ENCODE measurements at places on chromosomes 1 and 21.

- DNase-seq, result no peak
These were observed 36.1 kb upstream of the GOLT1A start for GRCh38 chr1:204249736-204250427.

- no peak for DNase-seq
These were observed 44.8 kb upstream of the SPOCD1 start for GRCh38 chr1:31860581-31860980.

DNA sequence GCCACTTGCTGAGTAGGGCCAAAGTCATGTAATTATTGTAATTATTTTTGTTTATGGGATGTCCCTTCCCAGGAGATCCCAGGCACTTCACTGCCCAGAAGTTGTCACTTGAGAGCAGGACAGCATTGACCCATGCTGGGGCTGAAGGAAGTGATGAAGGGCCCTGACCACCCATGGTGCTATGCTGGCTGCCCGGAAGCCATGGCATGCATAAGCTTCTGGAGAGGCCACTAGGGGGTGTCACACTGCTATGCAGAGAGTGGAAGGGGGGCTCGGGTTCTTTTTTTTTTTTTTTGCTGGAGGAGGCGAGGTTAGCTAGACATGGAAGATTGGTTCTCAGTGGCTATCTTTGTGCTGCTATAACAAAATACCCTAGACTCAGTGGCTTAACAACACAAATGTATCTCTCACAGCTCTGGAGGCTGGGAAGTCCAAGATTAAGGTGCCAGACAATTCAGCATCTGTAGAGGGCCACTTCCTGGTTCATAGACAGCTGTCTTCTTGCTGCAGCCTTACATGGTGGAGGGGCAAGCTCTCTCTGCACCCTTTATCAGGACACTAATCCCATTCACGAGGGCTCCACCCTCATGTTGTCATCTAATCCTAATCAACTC is 84.9 kb downstream of the CNIH3 start:
- no peak for DNase-seq

GRCh38 chr1:183417772-183418491 is at the start of gene NMNAT2:
Gene NMNAT2, minus strand, starts transcription at chr1:183418380. Its CDS starts 113 bp downstream, at chr1:183418267.
- DNase-seq, result no peak

GRCh38 chr1:14625996-14626395 is 27.5 kb downstream of the KAZN start:
- DNase-seq, result no peak

DNA sequence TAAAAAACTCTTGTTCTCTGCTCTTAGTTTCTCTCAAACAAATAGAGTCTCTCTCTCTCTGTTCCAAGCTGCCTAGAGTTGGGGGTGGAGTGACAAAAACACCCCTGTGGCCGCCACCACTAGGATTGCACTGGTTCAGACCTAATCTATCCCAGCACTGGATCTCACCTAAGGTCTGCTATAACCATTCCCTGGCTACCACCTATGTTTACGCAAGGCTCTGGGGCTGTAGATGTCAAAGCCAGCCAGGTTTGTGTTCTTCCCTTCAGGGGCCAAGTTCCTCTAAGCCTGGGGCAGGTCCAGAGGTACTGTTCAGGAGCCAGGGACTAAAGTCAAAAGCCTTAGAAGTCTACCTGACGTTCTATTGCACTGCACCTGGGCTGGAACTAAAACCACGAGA is 12.8 kb upstream of the CYP2J2 start:
- DNase-seq, result no peak

- DNase-seq, result no peak
These were observed 185.4 kb downstream of the DYRK1A start for GRCh38 chr21:37551993-37552355.

DNA sequence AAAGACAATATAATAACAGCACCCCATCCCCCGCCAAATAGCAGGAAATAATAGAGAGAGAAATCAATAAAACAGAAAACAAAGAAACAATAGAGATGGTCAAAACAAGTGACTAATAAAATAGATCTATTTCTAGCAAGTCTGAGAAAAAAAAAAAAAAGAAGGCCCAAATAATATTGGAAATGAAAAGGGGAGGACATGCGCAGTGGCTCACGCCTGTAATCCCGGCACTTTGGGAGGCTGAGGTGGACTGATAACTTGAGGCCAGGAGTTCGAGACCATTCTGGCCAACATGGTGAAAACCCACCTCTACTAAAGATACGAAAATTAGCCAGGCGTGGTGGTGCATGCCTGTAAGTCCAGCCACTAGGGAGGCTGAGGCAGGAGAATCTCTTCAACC is 18.5 kb upstream of the HCRTR1 start:
- no peak for DNase-seq

GRCh38 chr1:1083416-1084371 is 9.6 kb upstream of the RNF223 start:
- no peak for DNase-seq

- DNase-seq, result no peak
These were observed 47.0 kb downstream of the SLC37A1 start for GRCh38 chr21:42560517-42561179.

GRCh38 chr1:214920337-214920736 is 162.2 kb upstream of the KCNK2 start:
- DNase-seq, result no peak

Measured in activated T-helper 1 cell treated with Interleukin-2 at 50 U/mL for 16 hours (primary cell).